ENCODE measurements at places on chromosomes 3 and 15. TPM values are rescaled to one million over a fixed set of nuclear protein-coding genes. Genes with fewer than 3 reads are reported as not detected.

Gene ALDH1A3
- 9.9 TPM for polyA plus RNA-seq

GRCh38 chr15:35330916-35331315 is 215.0 kb downstream of the DPH6 start:
- DNase-seq: no peak

GRCh38 chr3:149224736-149225594 is 3.3 kb upstream of the CP start:
- peak; percentile 52 for DNase-seq

Gene SLC15A2
- 0.54 TPM for polyA plus RNA-seq

Gene PRRT3
- 0.45 TPM for polyA plus RNA-seq

DNA sequence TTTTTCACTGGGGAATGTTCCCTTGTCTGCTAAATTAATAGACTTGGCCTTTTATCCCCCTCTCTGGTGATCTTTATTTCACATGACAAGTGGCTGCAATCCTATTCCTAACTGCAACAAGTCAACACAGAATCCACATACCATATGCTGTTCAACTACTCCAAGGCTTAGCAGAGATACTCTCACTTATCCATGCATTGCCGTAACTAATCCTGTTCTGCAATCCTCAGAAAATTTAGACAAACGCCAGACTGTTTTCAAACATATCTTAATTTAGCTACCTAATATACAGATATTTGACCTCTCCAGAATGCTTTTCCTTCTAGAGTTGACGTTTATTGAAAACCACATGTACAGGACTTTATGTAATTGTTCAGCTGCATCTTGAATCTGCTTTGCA is 37.9 kb downstream of the EID1 start:
- DNase-seq: no peak

GRCh38 chr15:80567721-80568157 is 127.4 kb upstream of the ABHD17C start:
- peak; percentile 70 for DNase-seq

- DNase-seq: no peak
These were observed 106.5 kb upstream of the SATB1 start for GRCh38 chr3:18531662-18532061.

DNA sequence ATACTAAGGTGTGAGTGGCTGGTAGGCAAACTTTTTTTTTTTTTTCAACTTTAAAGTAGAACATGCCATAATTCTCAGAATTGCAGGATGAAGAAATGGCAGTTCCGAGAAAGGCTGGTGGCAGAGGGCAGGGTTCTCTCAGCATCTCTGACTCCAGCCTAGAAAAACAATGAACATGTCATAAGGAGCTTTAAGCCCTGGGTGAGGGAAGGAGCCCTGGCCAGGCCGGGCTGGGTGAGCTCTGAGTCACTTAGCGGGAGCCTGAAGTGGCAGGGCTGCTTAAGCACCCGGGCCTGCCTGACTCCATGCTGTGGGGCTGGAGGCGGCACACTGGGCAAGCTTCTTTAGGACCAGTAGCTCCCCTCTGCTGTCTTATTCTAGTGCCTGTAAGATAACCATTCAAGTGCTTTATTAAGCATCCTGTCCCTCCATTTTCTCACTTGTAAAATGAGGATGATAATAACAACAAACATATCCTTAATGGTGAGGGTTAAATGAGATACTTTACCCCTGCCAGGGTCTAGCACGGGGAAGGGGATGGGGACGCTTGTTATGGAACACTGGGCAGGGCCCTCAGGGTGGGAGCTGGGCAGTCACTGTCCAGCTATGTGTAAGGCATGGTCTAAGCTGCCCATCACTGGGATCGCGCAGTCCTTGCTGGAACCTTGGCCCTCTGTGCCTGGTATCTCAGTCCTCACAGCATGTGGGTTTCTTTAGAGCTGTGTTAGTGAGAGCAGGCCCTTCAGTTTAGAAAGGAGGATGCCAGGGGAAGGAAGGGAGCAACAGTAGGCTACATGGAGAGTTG is 18.4 kb downstream of the SMAD6 start:
- peak; percentile 57 for DNase-seq

Gene TRIM42
- polyA plus RNA-seq: not detected

DNA sequence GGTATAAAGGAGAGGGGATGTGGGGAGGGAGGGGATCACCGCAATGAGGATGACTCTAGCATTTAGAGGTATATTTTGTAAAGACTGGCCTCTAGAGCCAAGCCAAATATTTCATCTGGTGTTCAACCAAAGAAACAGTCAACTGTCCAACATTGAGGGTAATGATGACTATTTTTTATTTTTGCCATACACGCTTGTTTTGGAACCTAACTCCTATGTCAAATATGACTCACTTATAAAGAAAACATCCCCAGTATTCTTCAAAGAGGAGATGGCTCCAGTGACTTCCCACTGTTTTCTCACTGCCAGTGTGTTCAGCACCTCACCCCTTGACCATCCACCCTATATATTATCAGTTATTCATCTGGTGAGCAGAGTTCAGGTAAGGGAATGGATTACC is 77.3 kb downstream of the WNT5A start:
- no peak for DNase-seq

Gene TMC3
- polyA plus RNA-seq: 0.25 TPM

GRCh38 chr3:76942101-76942500 is 97.8 kb upstream of the ROBO2 start:
- DNase-seq: peak; percentile 51

Gene CLSTN2
- not detected for polyA plus RNA-seq

DNA sequence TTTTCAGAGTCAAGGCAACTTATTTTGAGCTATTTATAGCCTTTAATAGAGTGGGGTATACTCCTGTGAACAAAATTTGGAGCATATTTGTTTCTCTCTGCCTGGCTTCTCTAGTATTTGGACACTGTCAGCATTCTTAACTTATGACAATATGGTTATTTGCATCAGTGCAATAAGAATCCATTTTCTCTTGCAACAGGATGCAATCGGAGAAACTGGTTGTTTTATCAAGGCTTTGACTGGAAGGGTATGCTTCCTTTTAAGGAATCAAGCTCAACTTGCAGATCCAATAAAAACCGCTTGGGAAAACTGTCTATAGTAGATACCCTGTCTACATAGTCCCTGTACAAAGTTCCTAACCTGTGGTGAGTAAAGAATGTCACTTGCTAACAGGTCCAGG is 106.7 kb downstream of the DPH6 start:
- DNase-seq: no peak

Gene SLC9C1
- polyA plus RNA-seq: 0.18 TPM

DNA sequence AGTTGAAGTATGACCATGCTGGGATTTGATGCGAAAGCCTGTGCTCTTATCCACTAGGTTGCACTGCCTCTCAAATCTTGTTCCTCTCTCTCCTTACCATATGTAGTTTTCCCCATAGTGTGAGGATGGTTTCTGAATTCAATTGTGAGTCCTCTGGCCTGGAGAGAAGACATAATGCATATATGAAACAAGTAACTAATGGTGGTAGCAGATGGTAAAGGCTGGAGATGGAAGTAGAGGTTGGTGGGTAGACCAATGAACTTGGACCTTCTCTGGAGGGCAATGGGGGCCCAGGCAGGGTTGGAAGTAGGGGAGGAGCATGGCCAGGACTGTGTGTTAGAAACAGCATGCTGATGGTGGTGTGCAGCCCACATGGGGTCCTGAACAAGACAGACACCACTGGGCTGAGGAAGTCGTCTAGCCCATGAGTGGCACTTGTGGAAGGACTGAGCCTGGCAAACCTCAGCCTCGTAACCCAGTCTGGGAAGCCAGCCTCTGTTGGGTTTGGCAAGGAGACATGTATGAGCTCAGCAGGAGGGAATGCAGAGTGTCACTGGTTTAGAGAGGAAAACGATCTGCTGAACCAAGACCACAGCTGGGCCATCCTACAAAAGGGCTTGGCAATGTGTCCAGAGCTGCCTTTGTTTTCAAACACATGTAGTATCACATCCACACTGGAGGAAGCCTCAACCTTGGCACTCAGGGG is 18.5 kb upstream of the LMCD1 start:
- DNase-seq: peak; percentile 44

- no peak for DNase-seq
These were observed 16.8 kb downstream of the HSPBAP1 start for GRCh38 chr3:122776675-122777468.

- DNase-seq: peak; percentile 35
These were observed 223.7 kb upstream of the NANOGP8 start for GRCh38 chr15:35308802-35309201.

Gene TMEM89
- polyA plus RNA-seq: 0.21 TPM

DNA sequence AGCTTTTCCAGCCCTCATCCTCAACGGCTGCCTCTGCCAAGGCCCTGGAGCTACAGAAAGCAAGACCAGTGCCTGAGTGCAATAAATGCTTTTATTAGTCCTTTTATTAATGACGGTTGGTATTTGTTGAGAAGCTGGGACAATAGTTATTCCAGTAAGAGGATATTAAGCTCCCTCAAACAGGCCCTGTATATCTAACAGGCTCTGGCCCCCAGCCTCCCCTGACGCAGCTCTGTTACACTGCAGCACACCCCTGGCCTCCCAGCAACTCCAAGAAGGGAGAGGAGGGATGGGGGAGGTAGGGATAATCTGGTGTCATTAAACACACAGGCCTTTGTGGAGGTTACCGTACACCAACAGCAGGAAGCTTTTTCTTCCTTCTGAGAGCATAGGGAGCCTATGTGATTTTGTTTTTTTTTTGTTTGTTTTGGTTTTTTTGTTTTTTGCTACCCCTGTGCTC is 30.8 kb upstream of the MAGEF1 start:
- no peak for DNase-seq

Gene RBPMS2
- polyA plus RNA-seq: 1.6 TPM

DNA sequence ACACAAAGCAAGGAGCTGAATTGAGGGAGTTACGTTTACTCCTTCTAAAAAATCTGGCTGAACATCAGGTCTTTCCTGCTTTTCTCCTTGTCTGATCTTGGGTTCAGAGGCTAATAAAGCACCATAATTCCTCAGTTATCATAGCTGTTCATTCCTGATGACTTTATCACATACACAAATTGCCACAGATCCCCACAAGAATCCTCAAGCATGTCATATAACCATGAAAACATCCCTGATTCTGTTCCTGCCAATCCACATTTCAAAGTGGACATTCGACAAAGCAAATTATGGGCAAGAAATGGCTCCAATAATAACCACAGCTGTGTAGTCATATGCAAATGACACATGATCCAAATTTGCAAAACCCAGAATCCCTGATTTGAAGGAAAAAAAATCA is 321.3 kb downstream of the MEX3B start:
- DNase-seq: no peak

Gene ZNF774
- polyA plus RNA-seq: 6.7 TPM

DNA sequence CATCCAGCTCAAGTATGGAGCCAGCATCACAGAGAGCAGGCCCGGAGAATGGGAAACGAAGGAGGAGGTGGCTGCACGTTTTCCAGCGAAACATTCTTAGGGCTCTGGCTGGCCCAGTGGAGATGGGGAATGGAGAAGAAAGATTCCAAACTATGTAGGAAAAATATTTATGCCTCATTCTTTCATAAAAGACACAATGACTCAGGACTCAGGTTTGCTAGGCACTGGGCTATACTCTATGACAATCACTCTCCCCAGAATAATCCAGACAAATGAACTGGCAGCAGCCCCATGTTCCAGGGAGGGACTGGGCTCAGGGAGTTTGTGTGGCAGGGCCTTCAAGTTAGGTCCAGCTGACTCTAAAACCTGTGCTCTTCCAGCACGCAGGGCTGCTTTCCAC is 110.8 kb upstream of the RAD18 start:
- DNase-seq: no peak

Gene STAB1
- polyA plus RNA-seq: 2.0 TPM

Gene ARRDC4
- 35.2 TPM for polyA plus RNA-seq

DNA sequence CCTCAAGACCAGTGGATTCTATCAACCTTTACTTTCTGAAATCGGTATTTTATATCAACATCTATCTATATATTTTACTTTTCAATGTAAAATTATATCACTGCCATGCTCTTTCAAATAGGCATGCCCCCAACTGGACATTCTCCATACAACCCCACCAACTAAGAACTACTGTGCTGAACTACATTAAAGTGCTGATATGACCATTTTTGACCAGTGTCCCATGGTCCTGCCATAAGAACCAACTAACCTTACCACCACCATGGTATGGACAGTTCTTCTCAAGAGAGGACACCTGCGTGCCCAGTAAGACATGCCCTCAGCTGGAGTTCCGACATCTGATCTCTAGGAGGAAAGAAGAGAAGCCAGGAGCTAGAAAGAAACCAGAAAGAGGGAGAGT is 15.6 kb downstream of the POMGNT2 start:
- DNase-seq: no peak

GRCh38 chr15:66882251-66883020 is 180.4 kb downstream of the SMAD6 start:
- no peak for DNase-seq

GRCh38 chr15:80852676-80853075 is 73.5 kb downstream of the CEMIP start:
- peak; percentile 16 for DNase-seq

Gene GOLGA8R
- 0.39 TPM for polyA plus RNA-seq

Gene SLC2A2
- 58.9 TPM for polyA plus RNA-seq

DNA sequence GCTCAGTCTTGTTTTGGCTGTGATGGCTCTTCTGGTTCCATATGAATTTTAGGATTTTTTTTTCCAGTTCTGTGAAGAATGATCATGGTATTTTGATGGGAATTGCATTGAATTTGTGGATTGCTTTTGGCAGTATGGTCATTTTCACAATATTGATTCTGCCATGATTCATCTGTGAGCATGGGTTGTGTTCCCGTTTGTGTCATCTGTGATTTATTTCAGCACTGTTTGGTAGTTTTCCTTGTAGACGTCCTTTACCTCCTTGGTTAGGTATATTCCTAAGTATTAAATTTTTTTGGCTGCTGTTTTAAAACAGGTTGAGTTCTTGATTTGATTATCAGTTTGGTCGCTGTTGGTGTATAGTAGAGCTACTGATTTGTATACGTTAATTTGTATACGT is 18.5 kb downstream of the TCF12 start:
- no peak for DNase-seq

Gene ALDH1A2
- 2.5 TPM for polyA plus RNA-seq

DNA sequence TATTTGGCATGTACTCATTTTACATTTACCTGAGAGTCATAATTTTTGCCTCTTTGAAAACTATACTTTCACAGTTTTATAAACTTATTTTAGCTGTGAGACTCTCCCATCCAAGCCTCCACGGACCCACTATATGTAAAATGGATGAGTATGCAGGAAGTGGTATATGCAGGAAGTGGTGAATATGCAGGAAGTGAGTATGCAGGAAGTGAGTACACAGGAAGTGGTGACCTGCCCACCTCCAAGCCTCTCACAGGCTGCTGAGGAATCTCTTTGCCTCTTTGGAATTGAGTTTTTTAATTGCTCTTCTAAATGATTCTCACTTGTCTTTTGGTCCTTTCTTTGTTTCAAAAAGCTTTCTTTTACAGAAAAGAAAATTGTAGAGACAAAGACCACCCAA is 85.2 kb downstream of the KBTBD8 start:
- DNase-seq: peak; percentile 43
